ENCODE measurements at places on chromosomes 4 and X. TPM values are rescaled to one million over a fixed set of nuclear protein-coding genes. Genes with fewer than 3 reads are reported as not detected.

GRCh38 chrX:134173541-134174272, 63.3 kb upstream of the CCDC160 start:
- no peak for DNase-seq

DNA sequence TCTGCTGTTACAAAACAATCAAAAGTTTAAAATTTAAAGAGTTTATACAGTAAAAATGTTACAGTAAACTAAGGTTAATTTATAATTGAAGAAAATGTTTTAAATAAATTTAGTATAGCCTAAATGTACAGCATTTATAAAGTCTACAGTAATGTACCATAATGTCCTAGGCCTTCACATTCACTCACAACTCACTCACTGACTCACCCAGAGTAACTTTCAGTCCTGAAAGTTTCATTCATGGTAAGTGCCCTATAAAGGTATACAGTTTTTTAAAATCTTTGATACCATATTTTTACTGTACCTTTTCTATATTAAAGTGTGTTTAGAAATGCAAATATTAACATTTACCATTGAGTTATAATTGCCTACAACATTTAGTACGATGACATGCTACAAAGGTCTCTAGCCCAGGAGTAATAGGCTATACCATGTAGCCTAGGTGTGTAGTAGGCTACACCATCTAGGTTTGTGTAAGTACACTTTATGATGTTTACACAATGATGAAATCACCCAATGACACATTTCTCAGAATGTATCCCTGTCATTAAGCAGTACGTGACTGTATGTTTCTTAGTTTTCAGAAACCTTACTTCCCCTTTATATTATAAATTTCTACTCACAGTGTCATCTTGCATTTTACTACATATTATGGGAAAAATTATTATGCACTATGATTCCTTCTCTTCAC, 320.8 kb downstream of the ADAM29 start:
- DNase-seq: no peak

- no peak for DNase-seq
Observed at GRCh38 chr4:17385403-17385802, 126.5 kb downstream of the QDPR start.

- DNase-seq: no peak
Observed at GRCh38 chrX:18895189-18895951, 88.5 kb downstream of the PHKA2 start.

DNA sequence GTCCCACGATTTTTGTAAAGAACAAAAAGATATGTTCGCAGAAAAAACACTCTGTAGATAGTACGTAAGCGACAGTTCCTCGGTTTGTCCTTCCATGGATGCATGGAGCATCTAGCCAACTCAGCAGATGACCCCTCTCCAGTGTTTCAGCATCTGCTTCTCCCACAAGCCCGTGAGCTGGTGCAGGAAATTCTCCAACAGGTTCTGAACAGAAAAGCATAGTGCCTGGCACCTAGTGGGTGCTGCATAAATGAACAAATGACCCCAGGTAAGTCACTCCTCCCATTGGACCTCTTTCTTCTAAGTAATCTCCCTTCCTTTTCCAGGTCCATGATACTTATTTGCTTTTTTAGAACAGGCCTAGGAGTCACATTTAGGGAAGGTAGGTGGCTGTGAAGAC, 966 bp upstream of the KIAA0232 start:
- no peak for DNase-seq

DNA sequence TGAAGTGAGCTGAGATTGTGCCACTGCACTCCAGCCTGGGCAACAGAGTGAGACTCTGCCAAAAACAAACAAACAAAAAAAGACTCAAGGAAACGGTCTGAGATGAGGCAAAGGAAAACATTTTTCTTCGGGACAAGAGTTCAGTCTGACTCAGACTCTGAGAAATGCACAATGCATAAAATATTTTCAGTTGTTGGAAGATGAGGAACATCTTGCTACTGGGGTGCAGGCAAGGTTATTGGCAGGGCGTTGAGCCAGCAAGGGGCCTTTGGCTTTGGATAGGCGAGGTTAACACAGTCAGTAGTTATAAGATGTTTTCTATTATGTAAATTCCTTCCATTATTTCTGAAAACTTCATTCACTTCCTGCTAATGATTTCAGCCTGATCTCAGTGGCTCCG, 96.1 kb upstream of the VCX start:
- DNase-seq: no peak

- DNase-seq: no peak
Observed at GRCh38 chr4:112411781-112412550, 104.0 kb downstream of the NEUROG2 start.

- no peak for DNase-seq
Observed at GRCh38 chrX:31338991-31339350, 267.1 kb upstream of the FTHL17 start.

DNA sequence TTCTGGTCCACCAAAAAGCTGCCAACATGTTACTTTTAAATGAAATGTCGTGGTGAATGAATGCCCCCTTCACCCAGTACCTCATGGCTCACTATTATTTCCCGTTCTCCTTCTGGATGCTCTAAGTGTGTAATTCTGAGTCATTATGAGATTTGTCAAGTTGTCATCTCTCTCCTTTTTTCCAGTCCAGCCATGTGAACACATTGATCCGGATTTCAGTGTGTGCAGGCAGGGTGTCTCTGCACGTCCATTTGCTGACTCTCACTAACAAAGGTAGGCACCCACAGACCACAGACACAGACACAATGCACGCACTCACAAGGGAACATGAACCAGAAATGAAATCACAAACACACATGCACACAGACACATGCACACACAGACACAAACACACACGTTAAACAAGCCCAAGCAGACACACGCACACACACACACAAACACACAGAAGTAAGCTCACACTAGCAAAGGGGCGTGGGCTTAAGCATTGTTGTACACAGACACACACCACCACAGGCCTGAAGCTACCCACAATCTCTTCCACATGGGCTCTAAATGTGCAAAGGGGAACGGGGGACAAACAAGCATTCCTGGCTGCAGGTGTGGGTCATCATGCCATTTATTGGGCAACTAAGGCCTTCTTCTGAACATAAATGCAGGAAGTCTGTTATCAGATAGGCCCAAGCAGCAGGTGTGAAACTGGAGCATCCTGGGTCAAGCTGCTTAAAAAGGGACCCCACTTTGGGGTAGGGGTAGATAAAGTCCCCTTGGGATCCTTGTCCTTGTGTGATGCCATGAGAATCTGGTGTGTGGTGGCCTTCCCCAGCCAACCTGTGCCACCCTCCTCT, 58.1 kb downstream of the NBDY start:
- DNase-seq: no peak

DNA sequence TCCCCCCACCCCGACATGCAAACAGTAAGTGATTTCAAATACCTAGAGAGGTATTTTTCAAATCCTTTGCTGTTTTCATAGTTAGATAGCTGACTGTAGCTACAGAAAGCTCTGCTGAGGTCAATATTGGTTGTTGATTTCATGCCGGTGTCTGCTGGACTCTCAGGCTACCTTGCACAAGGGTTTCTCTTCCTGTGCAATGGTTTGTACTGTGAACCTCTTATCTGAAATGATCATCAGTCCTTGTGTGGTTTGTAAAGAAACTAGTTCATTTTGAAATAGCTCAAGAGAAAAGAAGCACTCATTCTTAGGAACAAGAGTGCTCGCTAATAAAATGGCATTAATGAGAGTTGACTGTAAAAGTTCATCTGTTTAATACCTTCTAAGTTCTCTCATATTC, 2.1 kb downstream of the MTM1 start:
- no peak for DNase-seq

GRCh38 chr4:40685300-40685699, 55.6 kb upstream of the RBM47 start:
- no peak for DNase-seq

DNA sequence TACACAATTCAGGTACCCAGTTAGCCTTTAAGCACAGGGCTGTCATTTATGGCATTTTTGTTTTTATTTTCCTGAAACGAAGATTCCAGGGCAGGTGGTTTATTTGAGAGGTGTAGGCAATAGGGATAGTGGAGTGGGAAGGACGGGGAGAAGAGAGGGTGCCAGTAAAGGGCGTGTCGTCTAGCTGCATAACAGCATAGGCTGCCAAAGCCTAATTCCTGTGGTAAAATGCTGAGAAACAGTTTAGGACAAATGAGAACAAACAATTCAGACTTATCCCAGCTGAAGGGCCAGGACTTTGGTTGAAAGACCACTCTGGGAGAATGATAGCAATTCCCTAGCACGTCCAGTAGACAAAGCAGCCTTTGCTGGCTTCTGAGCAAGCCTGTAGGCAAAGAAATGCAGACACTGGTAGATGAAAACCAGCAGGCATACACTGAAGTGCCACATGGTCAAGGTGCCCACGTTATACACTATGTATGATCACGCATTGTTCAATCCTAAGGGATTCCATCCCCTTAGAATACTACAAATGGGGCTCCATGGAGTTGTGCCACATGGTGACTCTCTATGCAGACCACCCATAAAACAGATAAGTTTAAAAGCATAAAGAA, 70.6 kb downstream of the PKD2 start:
- DNase-seq: no peak

The F11 gene
- polyA plus RNA-seq: 1.9 TPM

The NAA11 gene
- polyA plus RNA-seq: not detected

The COQ2 gene
- polyA plus RNA-seq: 14.8 TPM

The FGF13 gene
- 24.7 TPM for polyA plus RNA-seq

The VCX2 gene
- not detected for polyA plus RNA-seq

The IBSP gene
- not detected for polyA plus RNA-seq

The GLOD5 gene
- polyA plus RNA-seq: 1.4 TPM

The SLC6A14 gene
- 0.07 TPM for polyA plus RNA-seq

The RPS6KA6 gene
- 15.9 TPM for polyA plus RNA-seq

The FABP2 gene
- 0.09 TPM for polyA plus RNA-seq
